ENCODE measurements at places on chromosomes 6 and 20.

DNA sequence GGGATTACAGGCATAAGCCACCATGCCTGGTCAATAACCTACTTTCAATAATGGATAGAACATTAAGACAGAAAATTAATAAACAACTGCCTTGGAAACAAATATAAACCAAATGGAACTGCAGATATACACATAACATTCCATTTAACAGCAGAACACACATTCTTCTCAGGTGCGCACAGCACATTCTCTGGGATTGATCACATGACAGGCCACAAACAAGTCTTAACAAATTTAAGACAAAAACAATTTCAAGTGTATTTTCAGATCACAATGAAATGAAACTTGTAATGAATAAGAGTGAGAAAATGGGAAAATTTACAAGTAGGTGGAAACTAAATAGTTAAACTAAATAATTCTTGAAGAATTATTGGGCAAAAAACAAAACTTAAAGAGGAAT is 167.9 kb downstream of the TBX18 start:
- no peak for DNase-seq

GRCh38 chr6:29992807-29993206 is 50.5 kb downstream of the HLA-A start:
- no peak for DNase-seq

DNA sequence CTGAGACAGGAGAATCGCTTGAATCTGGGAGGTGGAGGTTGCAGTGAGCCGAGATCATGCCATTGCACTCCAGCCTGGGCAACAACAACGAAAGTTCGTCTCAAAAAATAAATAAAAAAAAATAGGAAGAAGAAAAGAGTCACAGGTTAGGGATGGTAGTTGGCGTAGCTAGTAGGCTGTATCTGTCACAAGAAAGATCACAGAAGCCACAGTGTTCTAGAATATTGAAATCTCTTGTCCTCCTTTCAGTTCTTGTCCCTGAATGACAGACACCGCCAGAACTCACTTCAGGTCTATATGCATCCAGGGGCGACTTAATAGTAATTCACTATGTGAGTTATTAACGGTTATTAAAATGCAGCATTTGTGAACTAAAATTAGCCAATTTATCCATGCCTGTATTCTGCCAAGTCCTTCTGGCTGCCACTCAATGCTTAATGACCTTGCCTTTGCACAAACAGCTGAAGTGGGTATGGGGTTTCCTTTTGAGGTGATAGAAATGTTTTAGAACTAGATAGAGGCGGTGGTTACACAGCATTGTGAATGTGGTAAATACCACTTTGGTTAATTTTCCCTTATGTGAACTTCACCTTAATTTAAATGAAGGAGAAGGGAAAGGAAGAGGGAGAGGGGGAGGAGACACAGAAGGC is 41.3 kb upstream of the ZMYND8 start:
- no peak for DNase-seq

GRCh38 chr6:128479048-128479666 is 41.2 kb downstream of the PTPRK start:
- DNase-seq: no peak

DNA sequence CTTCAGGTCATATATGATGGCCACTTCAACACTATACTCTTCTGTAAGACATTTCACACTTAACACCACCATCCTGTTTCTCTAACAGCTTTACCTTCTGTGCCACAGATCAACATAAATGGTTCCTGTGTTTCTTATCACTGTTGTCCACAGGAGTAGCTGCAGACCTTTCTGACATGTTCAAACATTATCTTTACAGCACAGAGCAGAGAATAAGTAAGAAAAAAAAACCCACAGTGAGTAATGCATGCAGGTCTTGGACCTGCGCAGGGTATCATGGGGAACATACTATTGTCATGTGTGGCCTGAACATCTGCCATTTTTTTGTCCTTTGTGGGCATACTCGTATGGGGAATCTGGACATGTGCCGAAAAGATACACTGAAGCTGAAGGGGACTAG is 161.9 kb downstream of the KIF16B start:
- no peak for DNase-seq

DNA sequence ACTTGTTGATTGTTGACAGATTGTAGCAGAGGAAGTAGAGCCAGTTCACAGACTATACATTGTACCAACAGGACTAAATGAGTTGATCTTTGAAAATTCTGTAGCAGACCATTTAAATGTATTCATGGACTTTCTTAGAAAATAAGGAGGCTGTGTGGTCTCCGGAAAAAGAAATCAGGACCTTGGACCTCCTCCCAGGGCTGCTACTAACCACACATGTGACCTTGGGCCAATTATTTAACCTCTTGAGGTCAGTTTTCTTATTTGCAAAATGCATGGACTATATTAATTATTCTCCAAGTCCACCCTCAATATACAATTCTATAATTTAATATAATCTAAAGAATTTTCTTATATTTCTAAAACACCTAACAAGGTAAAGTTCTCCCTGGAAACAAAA is 492.0 kb upstream of the JAG1 start:
- no peak for DNase-seq

GRCh38 chr6:154378518-154378917 is 21.9 kb upstream of the IPCEF1 start:
- no peak for DNase-seq

DNA sequence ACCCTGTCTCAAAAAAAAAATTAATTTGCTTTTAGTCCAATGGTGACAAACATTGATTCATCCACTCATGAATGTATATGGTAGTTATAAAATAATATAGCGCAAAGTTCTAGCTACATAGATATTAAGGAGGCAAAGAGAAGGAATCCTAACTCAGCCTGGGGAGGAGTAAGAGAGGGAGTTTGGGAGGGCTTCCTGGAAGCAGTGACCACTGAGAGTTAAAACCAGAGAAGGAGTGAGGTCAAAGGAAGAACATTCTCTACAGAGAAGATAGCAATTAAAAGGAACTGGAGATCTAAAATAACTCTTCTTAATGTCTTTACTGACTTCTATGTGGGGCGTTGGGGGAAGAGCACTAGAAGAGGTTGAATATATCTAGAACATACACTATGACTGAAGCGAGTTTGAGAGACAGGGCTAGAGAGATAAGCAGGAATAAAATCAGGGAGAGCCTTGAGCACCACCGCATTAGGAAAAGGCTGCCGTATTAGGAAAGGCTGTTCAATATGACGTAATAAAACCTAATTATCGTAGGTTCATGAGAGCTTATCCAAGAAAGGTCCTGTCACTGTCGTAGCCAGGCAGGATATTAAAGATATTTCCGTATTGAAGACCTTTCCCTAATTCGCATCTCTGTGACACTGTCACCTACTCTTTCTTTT is 81.8 kb upstream of the CNKSR3 start:
- DNase-seq: no peak

- DNase-seq: no peak
These were observed 605.8 kb upstream of the NOX3 start for GRCh38 chr6:156061465-156061864.

- no peak for DNase-seq
These were observed 9.6 kb downstream of the BTNL2 start for GRCh38 chr6:32397252-32397920.

- DNase-seq: no peak
These were observed 72.7 kb upstream of the TCF21 start for GRCh38 chr6:133816171-133816570.

GRCh38 chr6:168699631-168700295 is 258.8 kb downstream of the SMOC2 start:
- no peak for DNase-seq

- no peak for DNase-seq
These were observed 38.9 kb upstream of the SLC4A11 start for GRCh38 chr20:3277686-3278465.
